Astrocyte of the hippocampus (primary cell): ENCODE measurements at places on chromosomes 3 and 15.

GRCh38 chr15:62656071-62656470 lies 386.5 kb upstream of the TPM1 start:
- no peak for DNase-seq

DNA sequence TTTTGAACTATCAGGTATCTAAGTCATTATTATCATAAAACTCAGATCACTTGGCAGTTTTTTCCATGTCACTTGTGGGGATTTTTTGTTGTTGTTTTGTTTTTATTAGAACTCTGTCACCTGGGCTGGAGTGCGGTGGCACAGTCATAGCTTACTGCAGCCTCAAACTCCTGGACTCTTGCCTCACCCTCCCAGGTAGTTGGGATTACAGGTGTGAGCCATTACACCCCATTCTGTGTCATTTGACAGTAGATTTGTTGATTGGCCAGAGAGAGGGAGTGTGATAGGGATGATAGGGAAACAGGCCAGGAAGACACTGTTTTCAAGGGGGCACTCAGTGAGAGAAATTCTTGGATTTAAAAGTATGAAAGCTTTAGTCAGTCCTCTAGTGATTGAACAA lies 54.7 kb upstream of the SCAANT1 start:
- no peak for DNase-seq

GRCh38 chr3:177563792-177564191 lies 366.5 kb upstream of the TBL1XR1 start:
- DNase-seq: no peak

GRCh38 chr3:3068358-3068881 lies 41.8 kb downstream of the IL5RA start:
- no peak for DNase-seq

DNA sequence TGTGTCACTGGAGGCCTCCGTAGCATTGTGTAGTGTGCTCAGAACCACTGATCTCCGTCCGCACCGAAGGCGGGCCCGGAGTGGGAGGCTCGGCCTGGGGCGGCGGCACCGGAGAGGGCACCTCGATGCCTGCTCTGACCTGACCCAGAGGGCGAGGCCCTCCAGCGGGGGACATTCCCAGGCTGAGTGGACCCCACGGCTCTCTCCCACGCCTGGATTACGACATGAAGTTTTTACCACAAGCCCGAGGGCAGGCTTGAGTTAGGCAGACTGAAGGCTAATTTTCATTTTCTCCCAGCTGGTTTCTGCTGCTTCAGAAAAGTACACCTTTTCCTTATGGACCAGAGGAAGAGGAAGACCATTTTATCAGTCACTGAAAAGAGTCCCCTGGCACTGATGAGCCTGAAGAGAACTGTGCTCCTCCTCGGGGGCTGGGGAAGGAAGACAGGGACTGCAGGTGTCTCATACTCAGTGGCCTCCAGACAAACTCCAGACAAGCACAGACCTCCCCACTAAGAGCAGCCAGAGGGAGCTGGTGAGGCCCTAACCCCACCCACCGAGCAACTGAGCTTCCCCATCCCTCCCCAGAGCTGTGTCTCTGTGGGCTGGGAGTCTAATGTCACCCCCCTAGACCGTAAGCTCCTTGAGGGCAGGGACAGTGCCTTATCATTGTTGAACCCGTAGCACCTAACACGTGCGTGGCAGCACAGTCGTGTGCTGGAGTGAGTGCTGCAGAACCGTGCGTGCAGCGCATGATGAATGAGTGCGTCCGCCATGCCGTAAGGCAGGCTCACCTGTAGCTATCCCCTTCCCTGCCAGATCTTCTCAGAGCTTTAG lies 74.5 kb upstream of the BLM start:
- no peak for DNase-seq

DNA sequence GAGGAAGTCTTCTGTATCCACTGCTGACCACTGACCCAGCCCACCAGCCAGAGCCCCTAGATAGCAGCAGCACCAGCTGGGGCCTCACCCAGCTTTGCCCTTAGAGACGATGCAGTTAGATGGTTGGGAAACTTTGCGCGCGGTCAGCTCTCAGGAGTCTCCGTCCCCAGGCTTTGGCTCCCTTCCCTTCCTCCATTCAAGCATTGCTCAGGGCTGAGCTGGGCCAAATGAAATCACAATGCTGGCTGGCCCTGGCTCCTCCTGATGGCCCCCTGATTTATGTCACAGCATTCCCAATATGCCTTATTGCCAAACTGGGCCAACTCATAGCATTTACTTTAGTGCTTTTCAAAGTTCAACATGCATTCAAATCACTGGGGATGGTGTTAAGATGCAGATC lies 34.6 kb upstream of the RHCG start:
- no peak for DNase-seq

DNA sequence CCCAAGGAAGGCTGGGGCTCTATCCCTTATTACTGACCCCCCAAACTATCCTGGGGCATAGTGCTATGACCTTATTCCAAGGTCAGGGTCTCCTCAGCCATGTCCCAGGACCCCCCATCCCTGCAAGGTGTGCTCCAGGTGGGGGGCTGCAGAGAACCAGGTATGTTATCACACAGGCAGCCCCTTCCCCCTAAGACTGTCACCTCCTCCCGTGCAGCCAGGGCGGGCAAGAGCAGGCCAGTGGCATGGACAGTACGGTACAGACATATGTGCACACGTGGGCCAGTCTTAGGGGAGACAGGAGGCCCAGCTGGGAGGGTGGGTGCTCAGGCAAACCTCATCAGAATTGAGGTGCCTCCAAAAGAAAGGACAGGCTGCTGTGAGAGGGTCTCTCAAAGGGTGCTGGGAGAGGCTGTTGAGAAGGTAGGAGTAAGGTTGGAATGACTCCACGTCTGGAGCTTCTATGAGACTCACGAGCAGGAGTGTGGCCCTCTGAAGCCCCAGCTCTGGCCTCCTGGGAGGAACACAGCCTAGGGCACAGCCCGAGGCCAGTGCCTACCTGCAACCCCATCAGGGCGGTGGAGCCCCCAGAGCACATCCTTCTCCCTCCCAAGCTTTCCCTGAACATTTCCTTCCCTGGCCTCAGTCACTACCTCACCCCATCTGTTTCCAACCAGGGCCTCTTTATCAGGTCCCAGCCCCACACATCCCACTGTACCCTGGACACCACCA lies 1.7 kb upstream of the COL7A1 start:
- DNase-seq: no peak

- DNase-seq: peak; percentile 81
Observed at GRCh38 chr15:89051875-89052274, 36.4 kb upstream of the ABHD2 start.

DNA sequence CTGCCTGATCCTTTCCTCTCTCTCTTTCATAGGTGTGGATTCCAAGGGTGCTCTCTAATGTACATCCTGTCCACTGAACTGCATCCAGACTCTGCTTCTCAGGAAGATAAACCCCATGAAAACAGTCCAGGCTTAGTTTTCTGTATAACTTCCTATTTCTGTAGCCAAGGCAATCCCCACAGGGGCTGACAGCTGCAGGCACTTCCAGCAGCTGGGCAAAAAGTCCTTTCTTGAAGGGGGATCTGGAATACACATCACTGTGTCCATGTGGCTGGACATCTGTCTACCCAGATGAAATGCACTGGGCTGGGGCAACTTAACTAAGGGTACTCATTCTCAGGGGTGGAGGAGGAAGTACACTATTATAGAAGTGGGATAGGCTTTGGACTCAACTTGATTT lies 72.2 kb downstream of the NR1D2 start:
- no peak for DNase-seq

DNA sequence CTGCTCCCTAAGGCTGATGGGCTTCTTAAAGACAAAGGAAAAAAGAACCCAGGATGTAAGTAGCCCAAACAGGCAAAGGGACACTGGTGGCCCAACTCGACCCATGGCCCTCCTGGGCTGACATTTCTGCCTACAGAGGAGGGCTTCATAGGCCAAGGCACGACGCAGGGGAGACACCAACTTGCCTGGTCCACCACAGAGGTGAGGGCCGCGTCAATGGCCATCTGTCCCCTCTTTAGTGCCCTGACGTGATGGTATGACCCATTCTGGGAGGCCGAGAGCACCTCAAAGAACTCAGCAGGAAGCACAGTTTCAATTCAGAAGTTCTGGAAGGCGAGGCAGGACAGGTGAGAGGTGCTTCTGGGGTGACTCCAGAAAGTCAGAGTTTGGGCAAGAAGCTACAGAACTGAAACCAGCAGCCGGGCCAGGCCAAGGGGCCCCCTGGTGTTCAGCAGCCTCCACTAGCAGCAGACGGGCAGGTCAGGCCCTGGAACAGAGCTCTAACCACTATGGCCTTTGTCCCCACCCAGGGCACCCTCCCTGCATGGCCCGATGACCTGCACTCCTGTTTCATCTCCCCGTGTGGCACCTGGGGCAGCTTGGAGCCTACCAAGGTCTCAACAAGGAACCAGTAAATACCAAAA lies 45.1 kb downstream of the HMCES start:
- no peak for DNase-seq

DNA sequence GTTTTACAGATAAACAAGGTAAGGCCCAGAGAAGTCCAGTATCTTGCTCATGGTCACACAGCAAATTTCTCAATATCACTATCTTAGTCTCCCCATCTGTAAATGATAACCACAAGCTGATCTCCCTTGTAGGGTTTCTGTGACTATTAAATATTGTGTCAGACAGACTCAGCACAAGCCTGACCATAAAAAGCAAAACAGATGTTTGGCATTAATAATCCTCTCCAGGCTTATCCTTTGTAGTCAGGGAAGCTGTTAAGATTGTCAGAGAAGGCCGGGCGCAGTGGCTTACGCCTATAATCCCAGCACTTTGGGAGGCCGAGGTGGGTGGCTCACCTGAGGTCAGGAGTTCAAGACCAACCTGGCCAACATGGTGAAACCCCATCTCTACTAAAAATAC lies 173.2 kb upstream of the PRICKLE2 start:
- DNase-seq: no peak

DNA sequence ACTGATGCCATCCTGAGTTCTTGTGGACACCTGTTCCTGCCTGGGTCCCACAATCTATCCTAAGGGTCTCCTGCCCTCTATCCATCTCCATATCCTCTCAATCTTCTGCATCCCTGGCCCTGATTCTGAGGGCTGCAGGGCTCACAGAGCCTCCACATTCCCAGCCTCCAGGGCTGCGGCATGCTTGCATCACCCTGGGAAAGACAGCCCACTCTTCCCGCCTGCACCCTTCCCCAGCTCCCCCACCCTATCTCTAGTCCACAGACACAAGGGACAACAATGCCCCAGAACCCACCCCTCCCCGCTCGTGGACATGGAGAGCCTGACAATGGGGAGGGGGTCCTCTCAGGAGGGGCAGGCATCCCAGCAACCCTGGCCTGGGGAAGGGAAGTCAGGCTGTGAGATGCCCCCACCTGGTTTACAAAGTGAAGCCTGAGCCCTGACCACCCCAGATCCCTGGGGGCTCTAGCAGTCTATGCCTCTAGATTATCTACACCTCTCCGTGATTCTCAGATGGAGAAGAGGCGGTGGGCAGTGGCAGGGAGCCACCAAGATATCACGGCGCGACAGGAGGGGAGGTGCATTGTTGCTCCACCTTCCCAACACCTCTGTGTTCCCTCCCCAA lies 10.3 kb downstream of the SEMA3G start:
- no peak for DNase-seq

DNA sequence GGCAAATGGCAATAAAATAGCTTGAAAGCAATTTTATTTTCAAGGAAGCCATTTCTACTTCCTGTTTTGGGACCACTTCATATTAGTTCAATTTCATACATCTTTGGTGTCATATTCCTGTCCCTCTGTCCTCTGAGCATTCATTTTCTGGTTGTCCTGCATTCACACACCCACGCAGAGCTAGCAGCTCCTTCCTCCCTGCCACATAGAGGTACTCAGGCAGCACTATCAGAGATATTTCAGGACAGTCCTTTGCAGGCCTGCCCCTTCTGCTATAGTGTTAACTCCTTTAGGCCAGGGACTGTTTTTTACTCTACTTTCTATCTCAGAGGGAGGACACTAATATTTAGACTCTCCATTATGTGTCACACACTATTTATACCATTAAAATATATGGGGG lies 132.0 kb downstream of the ECT2 start:
- no peak for DNase-seq

GRCh38 chr3:115986555-115987207 lies 363.4 kb downstream of the GAP43 start:
- DNase-seq: peak; percentile 42

GRCh38 chr15:51024735-51025453 lies 69.8 kb downstream of the TNFAIP8L3 start:
- DNase-seq: peak; percentile 5

DNA sequence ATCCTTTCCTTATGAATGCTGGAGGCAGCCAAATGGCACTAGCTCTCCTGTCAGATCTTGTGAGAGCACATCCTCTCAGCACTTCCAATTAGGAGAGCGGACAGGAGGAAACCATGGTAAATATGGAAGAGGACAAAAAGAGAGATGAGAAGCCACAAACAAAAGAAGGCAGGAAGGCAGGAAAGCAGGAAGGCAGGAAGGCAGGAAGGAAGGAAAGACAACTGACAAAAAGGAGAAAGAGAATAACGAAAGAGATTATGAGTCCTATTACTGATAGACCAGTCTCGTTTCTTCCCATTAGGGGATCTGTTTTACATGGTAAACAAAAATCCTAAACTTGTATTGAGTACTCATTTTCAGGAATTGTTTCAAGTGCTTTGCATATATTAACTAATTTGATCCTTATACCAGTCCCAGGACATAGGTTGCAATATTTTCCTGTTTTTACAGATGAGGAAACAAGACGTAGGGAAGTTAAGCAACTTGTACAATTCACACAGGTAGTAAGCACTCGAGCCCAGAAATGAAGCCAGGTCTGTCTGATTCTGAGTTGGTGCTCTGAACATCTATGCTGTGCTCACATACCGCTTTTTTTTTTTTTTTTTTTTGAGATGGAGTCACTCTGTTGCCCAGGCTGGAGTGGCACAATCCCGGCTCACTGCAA lies 4.2 kb downstream of the BCL2A1 start:
- DNase-seq: no peak

- peak; percentile 41 for DNase-seq
Observed at GRCh38 chr3:138078096-138078495, 37.3 kb downstream of the DZIP1L start.

DNA sequence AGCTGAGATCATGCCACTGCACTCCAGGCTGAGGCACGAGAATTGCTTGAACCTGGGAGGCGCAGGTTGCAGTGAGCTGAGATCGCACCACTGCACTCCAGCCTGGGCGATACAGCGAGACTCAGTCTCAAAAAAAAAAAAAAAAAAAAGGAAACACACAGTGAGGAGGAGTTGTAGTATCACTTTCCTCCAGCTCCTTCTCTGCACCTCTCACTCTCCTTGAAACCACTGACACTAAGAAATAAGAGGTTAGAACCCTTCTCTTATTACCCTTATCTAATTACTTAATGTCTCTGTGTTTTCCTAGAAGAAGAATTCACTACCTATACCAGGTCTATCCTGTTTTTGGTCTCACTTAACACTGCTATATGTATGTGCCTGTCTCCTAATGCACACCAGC lies 31.7 kb downstream of the RAB27A start:
- DNase-seq: no peak

GRCh38 chr15:51629612-51630011 lies 7.0 kb upstream of the DMXL2 start:
- no peak for DNase-seq

GRCh38 chr3:39065197-39065596 lies 13.4 kb downstream of the WDR48 start:
- DNase-seq: peak; percentile 77
